ENCODE measurements at places on chromosomes 5 and 9. TPM values are rescaled to one million over a fixed set of nuclear protein-coding genes. Genes with fewer than 3 reads are reported as not detected.

GRCh38 chr5:44489759-44490158, 100.5 kb upstream of the FGF10 start:
- H3K27me3 ChIP-seq: no peaks in the 10 kb centered on the region
- no peak overlapping the region for H3K27ac ChIP-seq
- no peak overlapping the region for H3K4me3 ChIP-seq
- H3K4me1 ChIP-seq: no peaks in the 10 kb centered on the region

GRCh38 chr9:79134654-79135053, 437.1 kb upstream of the TLE4 start:
- no peaks in the 10 kb centered on the region for H3K36me3 ChIP-seq
- H3K27ac ChIP-seq: no peak overlapping the region
- no peak overlapping the region for H3K4me3 ChIP-seq
- no peaks in the 10 kb centered on the region for H3K4me1 ChIP-seq

GRCh38 chr5:1755321-1755949, 44.2 kb downstream of the MRPL36 start:
- DNase-seq: no peak
- H3K27me3 ChIP-seq: peaks cover 2% of the 10 kb centered on the region
- no peak overlapping the region for H3K4me3 ChIP-seq
- no peak overlapping the region for H3K27ac ChIP-seq
- H3K36me3 ChIP-seq: no peaks in the 10 kb centered on the region
- H3K4me1 ChIP-seq: no peaks in the 10 kb centered on the region

AGXT2 gene
- total RNA-seq: not detected

DNA sequence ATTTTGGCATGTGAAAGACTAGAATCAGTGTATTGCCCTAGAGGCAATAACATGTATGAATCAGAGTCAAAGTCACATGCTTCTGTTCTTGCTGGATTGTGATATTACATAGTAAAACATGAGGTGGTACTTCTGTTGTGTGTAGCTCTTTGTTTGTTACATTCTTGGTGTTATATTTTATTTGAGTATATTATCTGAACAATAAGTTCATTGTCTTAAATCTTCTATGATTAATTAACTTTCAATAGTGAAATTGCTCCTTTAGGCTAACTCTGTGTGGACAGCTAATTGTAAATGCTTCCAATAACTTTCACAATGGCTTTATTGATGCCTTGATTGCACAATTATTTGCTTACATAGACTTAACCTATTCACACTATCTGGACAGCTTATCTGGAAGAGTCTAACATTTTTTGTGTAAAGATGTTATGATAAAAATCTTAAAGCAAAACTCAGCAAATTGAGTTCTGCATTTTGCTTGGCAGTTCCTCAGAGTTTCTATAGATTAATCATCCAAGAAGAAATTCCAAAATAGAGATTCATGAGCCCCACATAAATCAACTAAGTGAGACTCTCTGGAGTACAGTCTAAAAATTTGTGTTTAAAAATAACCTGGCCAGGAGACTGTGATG, 239.6 kb upstream of the TUSC1 start:
- H3K4me3 ChIP-seq: no peak overlapping the region
- H3K4me1 ChIP-seq: no peaks in the 10 kb centered on the region
- no peaks in the 10 kb centered on the region for H3K36me3 ChIP-seq
- H3K27me3 ChIP-seq: no peaks in the 10 kb centered on the region

DNA sequence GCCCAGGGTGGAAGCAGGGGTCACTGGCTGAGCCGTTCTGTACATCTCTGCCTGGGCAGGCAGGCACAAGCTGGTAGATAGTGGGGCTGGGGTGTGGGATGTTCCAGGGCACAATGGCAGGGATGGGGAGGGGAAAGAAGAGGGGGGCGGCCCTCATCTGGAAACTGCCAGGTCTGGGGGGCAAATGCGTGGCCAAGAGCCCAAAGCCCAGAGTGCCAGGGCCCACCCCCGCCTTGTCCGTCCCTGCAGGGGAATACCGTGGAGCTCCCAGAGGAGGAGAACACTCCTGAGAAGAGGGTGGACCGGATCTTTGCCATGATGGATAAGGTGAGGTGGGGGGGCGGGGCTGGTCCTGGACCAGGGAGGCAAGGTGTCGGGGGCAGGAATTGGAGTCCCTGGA, 42.7 kb upstream of the HMCN2 start:
- no peak overlapping the region for H3K4me3 ChIP-seq
- H3K27ac ChIP-seq: no peak overlapping the region
- no peaks in the 10 kb centered on the region for H3K36me3 ChIP-seq

DNA sequence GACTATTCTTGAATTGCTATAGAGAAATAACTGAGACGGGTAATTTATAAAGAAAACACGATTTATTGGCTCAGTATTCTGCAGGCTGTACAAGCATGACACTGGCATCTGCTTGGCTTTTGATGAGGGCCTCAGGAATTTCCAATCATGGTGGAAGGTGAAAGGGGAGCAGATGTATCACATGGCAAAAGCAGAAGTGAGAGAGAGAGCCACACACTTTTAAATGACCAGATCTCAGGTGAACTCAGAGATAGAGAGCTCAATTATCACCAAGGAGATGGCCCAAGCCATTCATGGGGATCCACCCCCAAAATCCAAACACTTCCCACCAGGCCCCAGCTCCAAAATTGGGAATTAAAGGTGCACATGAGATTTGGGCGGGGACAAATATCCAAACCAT, 15.3 kb downstream of the GABRA1 start:
- no peaks in the 10 kb centered on the region for H3K36me3 ChIP-seq
- H3K27me3 ChIP-seq: no peaks in the 10 kb centered on the region
- H3K4me3 ChIP-seq: no peak overlapping the region
- no peaks in the 10 kb centered on the region for H3K4me1 ChIP-seq

- no peaks in the 10 kb centered on the region for H3K4me1 ChIP-seq
- no peak overlapping the region for H3K4me3 ChIP-seq
- H3K36me3 ChIP-seq: no peaks in the 10 kb centered on the region
- DNase-seq: no peak
- H3K27ac ChIP-seq: no peak overlapping the region
- peaks cover 2% of the 10 kb centered on the region for H3K27me3 ChIP-seq
Observed at GRCh38 chr5:97501286-97501964, 318.4 kb upstream of the RIOK2 start.

DNA sequence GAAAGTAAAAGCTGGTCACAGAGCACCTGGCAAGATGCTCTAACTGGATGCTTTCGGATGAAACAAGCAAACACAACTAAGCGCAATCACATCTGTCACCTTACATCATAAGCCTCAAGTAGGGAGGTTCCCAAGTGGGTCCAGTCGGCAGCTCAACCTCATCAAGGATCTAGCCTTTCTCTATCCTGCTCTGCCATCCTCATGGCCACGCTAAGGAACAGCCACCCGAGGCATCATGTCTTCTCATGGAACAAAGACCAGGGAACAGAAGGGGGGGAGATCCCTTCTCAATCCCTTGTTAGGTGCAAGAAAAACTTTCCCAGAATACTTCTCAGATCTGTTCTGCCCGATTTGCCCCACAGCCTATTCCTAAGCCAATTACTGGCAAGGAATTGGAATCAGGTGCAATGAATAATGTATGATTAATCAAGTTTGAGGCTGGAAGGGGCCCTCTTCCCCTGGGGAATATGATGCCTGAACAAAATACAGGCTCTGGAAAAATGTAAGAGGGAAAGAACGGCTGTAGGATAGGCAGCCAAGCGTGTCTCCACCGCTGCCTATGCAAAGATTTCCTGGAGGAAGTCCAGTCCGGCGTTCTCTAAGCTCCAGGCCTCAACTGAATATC, 1.3 kb upstream of the HABP4 start:
- H3K4me1 ChIP-seq: peaks cover 20% of the 10 kb centered on the region
- peaks cover 29% of the 10 kb centered on the region for H3K27me3 ChIP-seq
- H3K4me3 ChIP-seq: peak overlapping the region; percentile 82
